ENCODE measurements at places on chromosomes 7 and 10.

DNA sequence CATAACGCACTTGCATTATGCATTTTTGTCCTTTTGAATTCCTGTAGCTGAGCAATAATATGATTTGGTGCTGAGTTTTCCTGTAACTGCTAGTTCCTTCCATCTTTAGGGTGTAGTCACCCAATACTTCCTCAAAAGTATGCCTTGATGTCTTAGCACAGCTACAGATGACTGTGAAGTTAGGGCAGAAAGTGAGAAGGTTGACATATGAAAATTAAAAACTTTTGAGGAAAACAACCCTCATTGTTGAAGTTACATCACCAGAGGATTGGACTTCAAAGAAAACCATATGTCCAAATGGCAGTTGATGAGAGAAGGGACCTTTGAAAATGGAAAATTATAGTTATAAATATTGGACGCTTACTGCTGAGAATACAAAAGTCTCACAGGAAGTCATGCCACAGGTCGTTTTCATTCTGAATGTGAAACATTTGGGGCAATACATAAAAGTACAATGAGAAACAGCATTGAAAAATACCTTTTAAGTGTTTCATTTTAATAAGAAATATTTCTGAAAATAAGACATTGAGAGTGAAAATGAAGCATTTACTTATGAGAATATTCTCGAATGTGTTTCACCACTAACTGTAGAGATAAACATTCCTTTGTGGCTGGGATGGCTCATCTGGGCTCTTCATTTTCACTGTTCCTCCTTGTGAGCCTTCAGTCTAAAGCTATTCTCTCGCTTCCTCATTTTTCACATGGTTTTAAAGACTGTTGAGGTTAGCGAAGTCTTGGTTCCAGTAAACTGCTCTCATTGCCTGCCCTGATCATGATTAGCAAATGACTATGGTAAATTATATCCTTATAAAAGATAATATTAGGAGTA, 61.4 kb upstream of the NME8 start:
- no peak for DNase-seq

DNA sequence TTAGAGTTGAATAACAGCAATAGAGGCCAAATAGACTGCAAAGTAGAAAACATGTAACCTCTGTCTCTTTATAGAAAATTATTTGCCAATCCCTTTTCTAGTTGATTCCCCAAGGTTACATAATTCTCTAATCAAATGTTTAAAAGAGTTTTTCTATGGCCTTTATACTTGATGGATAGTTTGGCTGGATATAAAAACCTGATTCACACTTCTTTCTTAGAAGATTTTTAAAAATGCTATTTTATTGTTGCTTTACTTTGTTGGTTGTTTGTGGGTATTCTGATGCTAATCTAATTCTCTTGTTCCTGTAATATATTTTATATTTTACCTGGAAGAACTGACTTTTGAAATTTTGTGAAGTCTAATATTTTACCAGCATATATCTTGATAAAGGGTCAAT, 331.1 kb upstream of the MTPN start:
- no peak for DNase-seq

- no peak for DNase-seq
These were observed 9.3 kb upstream of the UNCX start for GRCh38 chr7:1223196-1223981.

DNA sequence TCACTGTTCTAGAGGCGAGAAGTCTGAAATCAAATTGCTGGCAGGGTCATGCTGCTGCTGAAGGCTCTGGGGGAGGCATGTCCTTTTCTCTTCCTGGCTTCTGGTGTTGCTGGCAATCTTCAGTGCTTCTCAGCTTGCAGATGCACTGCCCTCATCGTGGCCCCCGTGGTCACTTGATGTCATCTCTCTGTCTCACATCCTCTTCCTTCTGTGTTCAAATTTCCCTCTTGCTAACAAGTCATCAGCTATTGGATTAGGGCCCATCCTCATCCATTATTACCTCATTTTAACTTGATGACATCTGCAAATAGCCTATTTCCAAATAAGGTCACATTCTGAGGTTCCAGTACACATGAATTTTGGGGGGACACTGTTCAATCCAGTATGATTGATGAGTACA, 36.6 kb upstream of the SRGN start:
- DNase-seq = peak; percentile 84

DNA sequence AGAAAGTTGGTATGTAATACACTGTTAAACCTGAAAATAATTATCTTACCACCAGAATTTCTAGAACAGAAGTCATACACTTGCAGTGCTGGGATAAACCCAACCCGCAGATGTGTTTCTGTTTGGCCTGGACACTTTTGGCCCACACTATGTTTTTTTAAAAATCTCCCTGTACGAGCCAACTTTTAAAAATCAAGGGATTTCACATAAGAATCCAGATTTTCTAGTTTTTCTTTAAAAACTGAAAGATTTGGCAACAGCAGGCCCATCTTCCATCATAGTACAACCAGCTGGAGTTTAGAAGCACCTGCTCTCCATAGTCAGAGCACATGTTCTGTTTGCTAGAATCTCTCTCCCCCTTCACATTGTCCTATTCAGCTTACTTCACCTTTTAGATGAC, 74.0 kb downstream of the TLL2 start:
- no peak for DNase-seq

DNA sequence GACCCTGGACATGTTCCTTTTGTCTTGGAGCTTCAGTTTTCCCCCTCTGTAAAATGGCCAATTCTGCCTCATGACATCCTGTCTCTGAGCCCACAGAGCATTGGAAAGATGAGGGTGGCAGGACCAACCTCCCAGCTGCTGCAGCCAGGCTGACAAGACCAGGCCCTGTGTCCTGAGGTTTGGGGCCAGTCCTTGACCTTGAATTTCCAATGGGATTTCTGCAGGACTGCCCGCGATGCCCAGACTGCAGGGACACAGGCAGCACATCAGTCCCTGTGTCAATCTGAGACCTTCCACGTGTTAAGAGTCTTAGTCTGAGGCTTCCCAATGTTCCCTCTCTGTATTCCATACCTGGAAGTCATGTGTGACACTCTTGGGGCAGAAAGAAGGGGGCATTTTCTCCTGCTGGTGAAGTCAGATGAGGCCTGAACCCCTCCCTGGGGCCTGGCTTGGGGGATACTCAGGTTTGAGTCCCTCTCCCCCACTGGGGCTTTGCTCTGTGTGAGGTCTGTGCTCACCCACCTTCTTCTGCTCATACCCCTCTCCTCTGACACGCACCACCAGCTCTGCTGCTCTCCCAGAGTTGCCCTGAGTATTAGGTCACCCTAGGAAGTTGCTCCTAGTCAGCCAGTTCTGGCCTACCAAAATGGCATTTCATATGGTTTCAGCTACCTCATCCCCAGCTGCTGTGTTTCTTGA, 79.2 kb downstream of the ADCY1 start:
- DNase-seq = no peak

DNA sequence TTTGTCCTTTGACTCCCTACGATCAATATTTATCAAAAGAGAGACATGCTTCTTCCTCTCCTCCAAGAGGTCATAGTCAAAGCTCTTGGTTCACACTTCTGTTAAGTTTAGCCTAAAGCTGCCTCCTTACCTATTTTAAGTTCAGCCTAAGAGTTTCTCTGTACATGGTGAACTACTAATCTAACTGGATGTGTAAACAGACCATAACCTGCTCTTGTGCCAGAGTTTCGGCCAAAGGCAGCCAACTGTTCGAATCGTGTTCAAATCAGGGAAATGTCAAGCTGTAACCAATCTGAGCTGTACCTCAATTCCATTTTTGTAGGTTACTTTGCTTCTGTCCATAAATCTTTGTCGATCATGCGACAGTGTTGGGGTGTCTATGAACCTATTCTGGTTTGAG, 414.8 kb downstream of the PHTF2 start:
- no peak for DNase-seq

GRCh38 chr10:85098835-85099521, 770.6 kb downstream of the CCSER2 start:
- DNase-seq = no peak

GRCh38 chr10:123633106-123633505, 33.0 kb upstream of the GPR26 start:
- DNase-seq = no peak

DNA sequence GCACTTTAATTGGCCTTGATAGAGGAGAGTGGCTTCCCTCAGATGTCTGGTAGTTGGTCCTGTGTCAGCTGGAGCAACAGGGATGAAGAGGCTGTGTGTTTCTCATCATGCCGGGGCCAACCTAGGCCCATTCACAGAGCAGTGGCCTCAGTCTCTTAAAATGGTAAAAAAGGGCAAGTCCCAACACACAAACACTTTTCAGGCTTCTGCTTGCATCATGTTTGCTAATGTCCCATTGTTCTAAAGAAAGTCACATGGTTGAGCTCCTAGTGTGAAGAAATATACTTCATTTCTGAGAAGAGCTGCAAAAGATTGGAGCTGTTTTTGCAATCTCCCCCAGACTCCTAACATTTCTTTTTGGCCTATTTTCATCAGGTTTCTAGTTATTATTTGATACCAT, 40.6 kb upstream of the RBAK start:
- DNase-seq = no peak

DNA sequence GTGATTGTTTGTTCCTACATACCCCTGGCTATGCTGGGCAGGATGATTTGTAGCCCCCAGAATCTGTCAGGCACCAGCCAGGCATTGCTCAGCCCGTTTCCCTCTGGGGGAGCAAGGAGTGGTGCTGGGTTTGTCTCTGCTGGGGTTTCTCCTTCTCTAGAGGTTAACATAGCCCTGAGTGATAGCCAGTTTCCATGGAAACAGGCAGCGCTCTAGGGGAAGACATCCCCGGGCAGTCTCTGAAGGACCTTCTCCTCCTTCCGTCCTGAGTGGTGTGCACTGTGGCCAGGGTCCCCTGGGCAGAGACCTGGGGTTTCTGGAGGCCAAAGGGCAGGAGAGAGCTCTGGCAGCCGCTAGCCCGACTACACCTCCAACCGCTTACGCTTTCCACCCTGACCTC, 50.6 kb upstream of the LRRC4 start:
- no peak for DNase-seq

DNA sequence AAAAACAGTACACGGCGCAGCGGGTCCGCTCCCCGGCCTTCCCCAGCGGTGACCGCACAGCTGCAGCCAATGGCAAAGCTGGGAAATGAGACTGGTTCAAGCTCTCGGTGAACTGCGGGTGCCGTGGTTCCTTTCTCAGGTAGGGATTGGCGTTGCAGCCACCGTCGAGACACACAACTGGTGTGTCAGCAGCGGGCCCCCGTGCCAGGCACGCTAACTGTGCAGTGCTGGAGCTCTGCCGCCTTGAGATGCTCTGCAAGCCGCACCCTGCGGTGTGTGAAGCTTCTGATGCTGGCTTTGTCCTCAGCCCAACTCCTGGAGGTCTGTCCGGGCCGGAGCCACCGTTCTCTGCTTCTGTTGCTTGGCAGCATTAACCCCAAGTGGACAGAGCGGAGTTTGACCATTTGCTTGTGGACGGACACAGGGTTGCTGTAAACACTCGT, 20.6 kb upstream of the NKX6-2 start:
- DNase-seq = no peak

DNA sequence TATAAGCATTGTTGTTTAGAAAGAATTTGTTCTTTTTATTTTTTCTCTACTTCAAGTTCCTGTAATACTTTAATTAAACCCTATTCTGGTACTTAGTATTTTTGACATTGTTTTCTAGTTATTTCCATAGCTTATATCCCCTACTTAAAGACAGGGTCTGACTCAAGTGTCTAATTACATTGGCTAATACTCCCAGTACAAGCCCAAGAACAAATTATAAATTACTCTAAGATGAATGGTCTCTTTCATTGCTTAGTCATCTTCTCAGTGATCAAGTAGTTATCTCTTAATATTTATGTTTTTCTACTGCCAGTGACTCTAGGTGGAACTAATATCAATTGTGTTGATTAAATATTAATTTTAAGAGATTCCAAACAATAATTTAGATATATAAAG, 21.6 kb downstream of the AHR start:
- DNase-seq = no peak

- DNase-seq = no peak
These were observed 38.0 kb upstream of the CACNA2D1 start for GRCh38 chr7:82481499-82482097.

DNA sequence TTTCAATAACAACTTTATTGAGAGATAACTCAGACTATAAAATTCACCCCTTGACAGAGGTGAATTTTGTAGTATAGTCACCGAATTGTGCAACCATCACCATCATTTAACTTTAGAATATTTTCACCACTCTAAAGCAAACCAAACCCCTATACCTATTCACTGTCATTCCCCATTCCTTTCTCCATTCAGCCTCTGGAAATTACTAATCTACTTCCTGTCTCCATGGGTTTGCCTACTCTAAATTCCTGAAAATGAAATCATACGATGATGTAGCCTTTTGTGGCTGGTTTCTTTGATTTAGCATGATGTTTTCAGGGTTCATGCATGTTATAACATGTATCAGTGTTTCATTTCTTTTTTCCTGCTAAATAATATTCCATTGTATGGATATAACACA, 15.6 kb upstream of the LMTK2 start:
- DNase-seq = no peak

GRCh38 chr7:158252837-158253669, 334.6 kb downstream of the PTPRN2 start:
- DNase-seq = no peak

DNA sequence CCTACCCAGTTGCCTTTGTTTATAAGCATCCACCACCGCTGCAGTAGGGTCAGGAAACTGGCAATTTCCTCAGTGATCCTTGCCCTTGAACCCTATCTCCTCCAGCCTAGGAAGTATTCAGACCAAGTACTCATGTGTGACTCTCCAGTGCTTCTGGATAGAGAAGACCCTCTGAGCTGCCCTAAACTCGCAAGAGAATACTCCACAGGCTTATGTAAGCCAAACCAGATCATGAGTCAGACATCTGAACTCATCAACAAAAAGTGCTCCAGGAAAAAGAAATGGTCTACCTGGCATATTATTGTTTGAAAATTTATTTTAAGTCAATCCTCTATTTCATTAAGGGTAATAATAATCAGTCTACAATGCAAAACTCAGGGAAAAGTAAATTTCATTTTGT, 101.3 kb downstream of the KAT6B start:
- DNase-seq = no peak

- no peak for DNase-seq
These were observed 52.9 kb downstream of the ZNF467 start for GRCh38 chr7:149720372-149721083.

GRCh38 chr10:52696232-52696631, 76.4 kb downstream of the MBL2 start:
- DNase-seq = no peak

- no peak for DNase-seq
These were observed 45.2 kb upstream of the ZRANB1 start for GRCh38 chr10:124896751-124897150.

DNA sequence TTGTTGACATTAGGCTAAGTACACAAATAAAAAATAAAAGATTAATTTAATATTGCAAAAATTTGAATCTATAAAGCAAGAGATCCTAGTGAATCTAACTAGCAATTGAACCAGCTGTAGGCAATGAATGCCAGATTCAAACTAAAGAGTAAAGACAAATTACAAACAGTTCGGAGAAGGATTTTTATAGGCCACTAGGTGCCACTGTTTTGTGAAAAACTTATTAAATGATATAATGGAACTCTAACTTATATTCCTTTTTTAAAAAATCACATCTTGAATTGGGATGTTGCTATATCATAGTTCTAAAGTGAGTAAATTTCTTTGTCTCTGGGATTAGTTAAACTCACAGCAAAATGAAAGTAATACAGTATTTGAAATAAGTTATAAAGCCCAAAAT, 39.1 kb upstream of the GNAI1 start:
- no peak for DNase-seq
